ENCODE measurements at places on chromosomes 4 and X. TPM values are rescaled to one million over a fixed set of nuclear protein-coding genes. Genes with fewer than 3 reads are reported as not detected.

Gene CENPC
- 28.2 TPM for total RNA-seq

Gene UCP1
- total RNA-seq: 1.0 TPM

Gene CHIC2
- total RNA-seq: 24.5 TPM

Gene MAGED4
- 15.1 TPM for total RNA-seq

Gene TLR1
- 6.3 TPM for total RNA-seq

Gene HSFX2
- total RNA-seq: 0.52 TPM

Gene BMP3
- 1.6 TPM for total RNA-seq

Gene TBC1D8B
- 8.4 TPM for total RNA-seq

Gene GABRQ
- total RNA-seq: 0.52 TPM

Gene UGT2B11
- total RNA-seq: not detected

Gene ZNF630
- 2.1 TPM for total RNA-seq

Gene HTR2C
- total RNA-seq: not detected

Gene CLCN5
- 91.3 TPM for total RNA-seq

Gene NPY2R
- not detected for total RNA-seq

Gene OPHN1
- total RNA-seq: 16.7 TPM

Gene BDH2
- total RNA-seq: 23.0 TPM

Gene APELA
- not detected for total RNA-seq

Gene PF4V1
- not detected for total RNA-seq

Gene ZCCHC18
- total RNA-seq: 0.52 TPM

Gene SLC16A2
- total RNA-seq: 12.5 TPM

Gene FTHL17
- not detected for total RNA-seq

Gene GABRG1
- under 0.01 TPM for total RNA-seq

Gene SPANXN5
- total RNA-seq: not detected

Gene MCF2
- total RNA-seq: 0.52 TPM

Gene RHOXF1
- not detected for total RNA-seq

Gene FGF13
- total RNA-seq: 48.5 TPM

Gene TMPRSS11F
- not detected for total RNA-seq

Gene TKTL2
- under 0.01 TPM for total RNA-seq

Gene TRIM61
- 2.6 TPM for total RNA-seq

Gene WDFY3
- 100 TPM for total RNA-seq

Gene TEX28
- total RNA-seq: not detected

Measured in skeletal muscle tissue (tissue), 5 donors.